Fibroblast of skin of abdomen (primary cell): ENCODE measurements at places on chromosomes 11 and 22.
A peak's percentile ranks its signal among the peaks of the same experiment; 100 is the strongest.

DNA sequence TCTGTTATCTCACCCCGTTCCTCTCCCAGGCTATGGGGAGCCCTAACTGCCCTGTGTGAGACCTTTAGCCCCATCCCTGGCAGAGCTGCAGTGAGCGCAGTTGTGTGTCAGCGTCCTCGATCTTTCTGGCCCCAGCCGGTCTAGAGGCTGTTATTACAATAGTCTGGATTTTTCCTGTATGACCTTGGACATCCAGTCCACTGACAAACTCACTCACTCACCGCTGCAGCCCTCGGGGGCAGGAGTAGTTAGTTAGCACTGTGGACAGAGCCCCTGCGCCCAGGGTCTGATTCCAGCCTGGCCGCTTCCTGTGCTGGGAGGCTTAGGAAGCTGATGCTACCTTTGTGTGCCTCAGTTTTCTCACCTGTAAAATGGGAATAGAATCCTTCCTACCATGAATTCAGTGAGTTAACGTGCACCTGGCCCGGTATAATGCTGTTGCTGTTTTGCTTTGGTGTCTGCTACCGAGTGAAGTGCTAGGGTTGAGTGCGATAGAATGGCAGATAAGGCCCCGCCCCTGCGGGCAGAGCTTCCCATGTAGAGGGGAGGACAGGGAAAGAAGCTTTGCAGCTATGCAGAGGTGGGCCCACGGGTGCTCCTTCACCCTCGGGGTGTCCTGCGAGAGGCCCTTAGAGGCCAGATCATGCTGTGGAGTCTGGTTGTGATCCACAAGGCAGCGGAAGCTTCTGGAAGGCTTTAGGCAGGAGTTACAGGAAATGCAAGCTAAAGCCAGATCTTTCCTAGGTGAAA lies 3.0 kb downstream of the LRP5 start:
- no peak for DNase-seq

DNA sequence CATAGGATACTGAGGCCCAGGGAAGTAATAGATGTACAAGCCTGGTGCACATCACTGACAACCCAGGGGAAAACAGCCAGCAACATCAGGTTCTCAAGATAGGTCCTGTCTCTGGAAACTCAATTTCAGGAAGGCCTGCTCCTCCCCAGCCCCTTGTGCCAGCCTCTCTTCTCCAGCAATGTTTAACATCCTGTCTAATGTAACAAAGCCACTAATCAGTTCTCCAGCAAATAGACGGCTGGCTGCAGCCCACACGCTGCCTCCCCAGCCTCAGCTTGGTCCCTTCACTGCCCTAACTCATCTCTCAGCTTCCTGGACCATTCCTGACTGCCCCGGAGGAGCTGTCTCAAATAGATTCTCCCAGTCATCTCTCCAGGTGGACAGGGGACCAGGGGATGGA lies 37.8 kb downstream of the RPL27A start:
- DNase-seq, result no peak

DNA sequence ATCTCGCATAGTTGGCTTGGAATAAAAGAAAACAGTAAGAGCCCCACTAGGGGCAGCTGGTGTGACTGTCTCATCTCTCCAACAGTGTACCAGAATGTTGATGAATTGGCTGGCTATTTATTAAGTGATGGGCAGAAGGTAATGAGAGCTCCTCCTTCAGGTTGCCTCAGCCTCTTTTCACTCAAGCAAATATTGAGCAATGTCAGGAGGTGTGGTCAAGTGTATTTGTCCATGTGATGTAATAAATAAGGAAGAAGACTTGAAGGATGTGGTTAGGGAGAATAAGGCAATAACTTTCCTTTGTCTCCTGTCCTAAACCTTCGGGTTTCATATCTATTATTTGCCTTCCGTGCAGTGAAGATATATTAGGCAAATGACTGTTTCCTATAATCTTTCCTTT lies at the start of gene TCN1:
TCN1 (minus strand) TSS at position 91 of the 400 bp plus-strand sequence; CDS start at position 74, 17 bp downstream.
- no peak for DNase-seq

- no peak for DNase-seq
Measured at GRCh38 chr11:114151631-114152030, 92.1 kb downstream of the ZBTB16 start.

- peak; percentile 4 for DNase-seq
Measured at GRCh38 chr11:110728883-110729282, 16.6 kb upstream of the ARHGAP20 start.

DNA sequence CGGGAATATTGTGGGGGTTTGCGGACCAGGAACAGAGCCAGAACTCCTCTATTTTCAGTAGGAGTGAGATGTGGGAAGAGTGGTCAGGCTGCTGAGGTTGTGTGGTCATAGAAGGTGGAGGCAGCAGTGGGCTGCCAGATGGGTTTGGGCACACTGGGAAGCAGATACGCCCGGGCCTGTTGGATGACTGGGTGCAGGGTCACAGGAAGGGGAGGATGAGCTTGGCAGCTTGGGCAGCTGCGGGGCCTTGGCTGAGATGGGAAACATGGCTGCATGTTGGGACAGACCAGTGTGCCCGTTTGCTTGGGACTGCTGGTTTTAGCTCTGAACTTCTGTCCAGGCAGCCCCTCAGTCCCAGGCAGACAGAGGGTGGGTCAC lies 11.4 kb downstream of the SHANK3 start:
- DNase-seq, result no peak

GRCh38 chr11:1148752-1149180 lies 9.0 kb upstream of the MUC5AC start:
- no peak for DNase-seq

DNA sequence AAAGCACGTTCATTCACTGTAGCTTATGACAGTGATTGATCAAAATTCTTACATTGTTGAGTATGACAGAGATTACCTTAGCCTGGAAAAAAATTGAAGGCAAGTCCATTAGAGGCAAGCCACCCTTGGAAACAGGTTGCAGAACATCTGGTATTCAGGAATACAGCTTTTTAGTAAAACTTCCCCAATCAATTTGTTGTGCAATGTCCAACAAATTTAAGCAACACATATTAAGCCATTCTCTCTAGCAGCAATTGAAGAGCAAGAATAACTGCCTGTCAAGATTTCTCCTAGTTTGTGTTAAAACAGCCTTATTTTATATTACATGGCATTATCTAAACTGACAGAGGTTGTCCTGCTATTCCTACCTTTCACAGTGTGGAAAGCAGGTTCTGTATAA lies 37.0 kb downstream of the BCL2L13 start:
- no peak for DNase-seq

DNA sequence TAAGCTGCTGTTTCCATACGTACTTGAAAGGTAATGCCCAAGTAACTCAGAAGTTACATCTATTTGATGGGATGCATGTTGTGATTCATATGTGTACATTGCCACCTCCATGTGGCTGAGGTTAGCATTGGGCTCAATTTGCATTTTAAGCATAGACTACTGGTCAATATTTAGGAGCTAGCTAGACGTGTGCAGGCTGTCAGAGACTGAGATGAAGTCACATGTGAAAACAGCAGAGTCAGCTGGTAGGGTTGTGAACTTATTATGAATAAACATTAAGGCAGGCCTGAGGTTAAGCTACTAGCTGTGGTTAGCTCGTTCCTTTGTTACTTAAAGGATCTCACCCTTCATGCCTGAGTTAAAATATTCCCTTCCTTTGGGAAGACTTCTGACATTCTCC lies 114.5 kb upstream of the MTNR1B start:
- DNase-seq, result no peak

- no peak for DNase-seq
Measured at GRCh38 chr11:5815534-5815933, 6.8 kb downstream of the OR52N2 start.

DNA sequence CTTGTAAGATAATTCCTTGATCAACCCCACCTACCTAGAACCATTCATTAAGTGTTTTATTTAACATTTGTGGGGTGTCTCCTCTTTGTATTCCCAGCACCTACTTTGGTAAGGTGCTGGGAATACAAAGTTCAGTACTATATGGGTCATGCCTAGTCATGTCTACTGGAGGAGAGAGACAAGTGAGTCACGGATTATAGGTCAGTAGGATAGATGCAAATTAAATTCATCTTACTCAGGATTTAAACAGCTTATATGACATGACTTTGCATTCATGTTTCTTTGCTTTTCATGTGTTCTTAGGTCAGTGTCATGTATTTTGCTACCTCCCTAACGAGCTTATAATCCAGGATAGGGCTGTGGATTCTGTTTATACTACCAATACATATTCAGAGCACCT lies 3.4 kb upstream of the FADS1 start:
- DNase-seq, result peak; percentile 25

GRCh38 chr11:109783840-109784239 lies 309.4 kb upstream of the ZC3H12C start:
- no peak for DNase-seq

GRCh38 chr11:11458485-11458884 lies 105.4 kb upstream of the CSNK2A3 start:
- no peak for DNase-seq

DNA sequence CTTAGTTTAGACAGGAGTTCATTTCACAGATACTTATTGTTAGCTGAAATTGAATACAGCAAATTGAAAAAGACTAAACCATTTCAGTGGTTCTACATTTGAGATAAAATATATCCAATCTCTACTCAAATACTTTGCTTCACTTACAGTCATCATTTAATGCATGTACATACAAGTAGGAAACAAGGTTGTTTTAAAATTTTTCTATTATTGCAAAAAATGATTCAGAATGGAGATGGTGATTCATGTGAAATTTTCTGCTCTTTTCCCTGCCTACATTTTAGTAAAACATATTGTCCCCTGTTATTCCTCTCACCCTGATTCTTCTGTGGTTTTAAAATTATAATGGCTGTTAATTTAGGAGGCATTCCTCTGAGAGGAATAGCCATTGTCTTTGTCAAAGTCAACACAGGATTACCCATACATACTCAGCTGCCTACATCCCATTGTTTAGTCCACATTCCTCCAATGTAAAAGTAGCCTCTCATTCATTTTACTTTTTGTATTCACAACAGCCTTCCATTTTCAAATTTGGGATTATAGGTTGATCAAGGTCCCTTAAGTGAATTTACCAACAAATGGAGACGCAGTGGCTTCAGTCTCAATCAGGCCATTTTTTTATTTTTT lies 60.1 kb downstream of the TRPC6 start:
- DNase-seq, result no peak

- peak; percentile 4 for DNase-seq
Measured at GRCh38 chr22:17369439-17370025, at the start of gene CECR2. Gene CECR2, plus strand, starts transcription at chr22:17369460. Its CDS starts 324 bp downstream, at chr22:17369784.

- no peak for DNase-seq
Measured at GRCh38 chr11:134532921-134533421, 120.9 kb upstream of the B3GAT1 start.

GRCh38 chr11:88536616-88537265 lies 199.2 kb upstream of the CTSC start:
- DNase-seq, result no peak

GRCh38 chr11:75539459-75540334 lies 14.0 kb upstream of the GDPD5 start:
- no peak for DNase-seq

DNA sequence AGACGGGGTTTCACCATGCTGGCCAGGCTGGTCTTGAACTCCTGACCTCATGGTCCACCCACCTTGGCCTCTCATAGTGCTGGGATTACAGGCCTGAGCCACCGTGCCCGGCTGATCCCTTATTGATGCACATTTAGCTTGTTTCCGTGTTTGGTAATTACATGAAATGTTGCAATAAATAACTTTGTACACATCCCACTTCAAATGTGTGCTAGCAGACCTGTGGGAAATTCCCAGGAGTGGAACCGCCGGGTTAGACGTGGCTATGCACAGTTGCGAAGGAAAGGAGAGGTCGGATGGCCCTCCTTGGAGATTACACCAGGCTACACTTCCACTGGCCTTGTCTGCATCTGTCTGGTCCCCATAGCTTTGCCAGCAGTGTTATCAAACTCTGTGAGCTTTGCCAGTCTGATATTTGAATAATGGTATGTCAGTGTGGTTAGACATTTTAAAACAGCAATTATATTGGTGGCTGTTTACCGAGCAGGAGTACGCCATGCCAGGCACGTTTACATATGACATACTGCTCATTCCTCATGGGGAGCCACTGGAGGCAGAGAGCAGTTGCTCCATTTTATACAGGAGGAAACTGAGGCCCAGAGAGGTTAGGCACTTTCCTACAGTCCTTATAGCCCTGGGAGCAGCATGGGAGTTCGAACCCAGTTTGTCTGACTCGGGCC lies 27.2 kb upstream of the SYT7 start:
- DNase-seq, result no peak

GRCh38 chr22:19480173-19480568 lies 451 bp downstream of the CDC45 start:
- no peak for DNase-seq

DNA sequence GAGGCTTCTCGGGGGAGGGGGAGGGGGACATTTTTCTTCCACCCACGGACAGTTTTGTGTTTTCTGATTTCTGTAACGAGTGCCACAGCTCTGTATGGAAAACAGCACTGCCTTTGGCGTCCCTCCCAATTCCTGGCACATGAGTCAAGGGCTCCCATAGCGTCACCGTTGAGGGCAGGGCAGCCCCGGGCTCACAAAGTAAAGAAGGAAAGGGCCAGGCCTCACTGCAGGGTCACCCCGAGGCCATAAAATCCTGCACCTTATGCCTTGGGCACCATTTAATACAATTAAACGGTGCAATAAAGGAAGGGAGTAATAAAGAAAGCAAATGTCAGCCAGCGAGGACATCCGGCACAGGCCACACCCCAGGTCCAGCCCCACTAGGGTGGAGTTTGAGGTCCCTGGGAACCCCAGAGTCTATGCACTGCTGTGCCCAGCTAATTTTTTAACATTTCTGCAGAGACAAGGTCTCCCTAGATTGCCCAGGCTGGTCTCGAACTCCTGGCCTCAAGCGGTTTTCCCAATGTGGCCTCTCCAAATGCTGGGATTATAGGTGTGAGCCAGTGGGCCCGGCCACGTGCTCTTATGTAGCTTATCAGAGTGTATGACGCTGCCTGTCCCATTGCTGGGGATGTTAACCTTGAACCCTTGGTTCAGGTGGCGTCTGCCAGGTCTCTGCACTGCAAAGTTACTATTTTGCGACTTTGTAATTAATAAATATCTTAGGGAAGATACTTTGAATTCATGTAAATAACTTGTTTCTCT lies 13.6 kb upstream of the MUC2 start:
- peak; percentile 65 for DNase-seq

DNA sequence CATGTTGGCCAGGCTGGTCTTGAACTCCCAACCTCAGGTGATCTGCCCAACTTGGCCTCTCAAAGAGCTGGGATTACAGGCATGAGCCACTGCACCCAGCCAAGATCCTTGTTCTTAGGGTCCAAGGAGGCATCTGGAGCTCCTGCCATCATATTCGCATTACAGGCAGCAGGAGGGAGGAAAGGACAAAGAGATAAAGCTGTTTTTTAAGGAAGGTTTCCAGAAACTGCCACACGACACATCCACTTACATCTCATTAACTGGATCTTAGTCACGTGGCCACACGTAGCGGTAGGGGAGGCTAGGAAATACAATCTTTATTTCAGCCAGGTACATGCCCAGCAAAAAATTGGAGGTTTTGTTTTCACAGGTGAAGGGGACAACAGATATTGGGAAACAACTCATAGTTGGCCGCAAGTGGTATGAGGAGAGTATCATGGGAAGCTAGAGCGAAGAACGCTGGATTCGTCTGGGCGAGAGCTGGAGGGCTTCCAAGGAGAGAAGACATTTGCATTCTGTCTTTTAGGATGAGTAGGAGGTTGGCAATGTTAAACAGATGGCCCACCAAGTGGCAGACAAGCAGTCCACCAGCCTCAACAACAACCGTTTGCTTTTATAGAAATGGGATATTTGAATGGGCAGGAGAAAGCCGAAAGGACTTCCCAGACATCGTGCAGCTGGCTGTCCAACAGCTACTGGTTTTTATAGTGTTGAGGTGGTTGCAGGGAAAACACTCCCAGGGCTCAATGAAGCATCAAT lies 39.2 kb upstream of the DMC1 start:
- no peak for DNase-seq
